AG20443 (cell line): ENCODE measurements at places on chromosomes 5 and 9.

DNA sequence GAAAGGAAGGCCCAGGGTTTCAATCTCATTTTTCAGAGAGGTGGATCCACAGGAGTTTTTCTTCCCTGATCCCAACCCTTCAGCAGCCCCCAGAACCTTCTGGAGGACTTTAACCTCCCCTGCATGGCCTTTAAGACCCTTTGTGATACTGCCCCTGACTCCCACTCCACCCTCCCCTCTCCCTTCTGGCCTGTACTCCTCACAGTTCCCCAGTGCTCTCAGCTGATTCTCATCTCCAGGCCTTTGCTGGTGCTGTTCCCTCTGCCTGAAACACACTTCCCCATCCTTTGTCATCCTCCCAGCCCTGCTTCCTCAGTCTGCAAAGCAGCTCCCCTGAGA lies 18.5 kb downstream of the NEURL1B start:
- DNase-seq, result no peak

GRCh38 chr5:136075466-136075891 lies 46.7 kb downstream of the TGFBI start:
- no peak for DNase-seq

DNA sequence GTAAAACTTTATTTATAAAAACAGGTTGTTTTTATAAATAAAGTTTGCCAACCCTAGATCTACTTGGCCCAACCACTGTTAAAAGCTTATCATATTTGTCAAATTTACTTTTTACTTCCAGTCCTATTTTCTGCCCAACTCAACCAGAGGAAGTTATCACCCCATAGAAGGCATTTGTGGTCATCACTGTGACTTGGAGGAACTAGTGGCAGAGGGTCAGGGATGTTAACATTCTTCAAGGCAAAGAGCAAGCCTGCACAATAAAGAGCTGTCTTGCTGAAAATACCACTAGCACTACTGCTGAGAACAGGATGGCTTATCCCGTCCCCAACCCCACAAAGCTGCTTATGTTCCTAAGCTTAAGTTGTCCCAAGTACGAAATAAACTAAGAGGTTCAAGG lies 22.3 kb downstream of the TTC33 start:
- DNase-seq, result no peak

DNA sequence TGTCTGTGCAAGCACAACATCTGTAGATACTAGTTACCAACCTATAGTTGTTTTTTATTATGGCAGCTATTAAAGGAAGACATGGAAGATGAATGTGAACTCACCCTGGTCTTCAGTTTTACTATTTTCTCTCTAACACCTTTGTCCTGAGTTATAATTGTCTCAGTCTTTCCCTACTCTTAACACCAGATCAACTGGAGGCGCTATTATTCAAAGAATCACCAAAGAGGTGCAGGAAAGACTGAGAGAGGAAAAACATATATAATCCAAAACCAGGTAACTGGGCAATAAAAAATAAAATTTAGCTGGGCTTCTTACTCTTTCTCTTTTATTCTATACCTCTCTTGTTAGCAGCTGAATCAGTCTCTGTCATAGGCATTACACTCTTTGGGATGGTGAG lies 134.2 kb upstream of the C6 start:
- DNase-seq, result no peak

- DNase-seq, result no peak
These were observed 8.9 kb upstream of the DPP7 start for GRCh38 chr9:137123468-137123837.

DNA sequence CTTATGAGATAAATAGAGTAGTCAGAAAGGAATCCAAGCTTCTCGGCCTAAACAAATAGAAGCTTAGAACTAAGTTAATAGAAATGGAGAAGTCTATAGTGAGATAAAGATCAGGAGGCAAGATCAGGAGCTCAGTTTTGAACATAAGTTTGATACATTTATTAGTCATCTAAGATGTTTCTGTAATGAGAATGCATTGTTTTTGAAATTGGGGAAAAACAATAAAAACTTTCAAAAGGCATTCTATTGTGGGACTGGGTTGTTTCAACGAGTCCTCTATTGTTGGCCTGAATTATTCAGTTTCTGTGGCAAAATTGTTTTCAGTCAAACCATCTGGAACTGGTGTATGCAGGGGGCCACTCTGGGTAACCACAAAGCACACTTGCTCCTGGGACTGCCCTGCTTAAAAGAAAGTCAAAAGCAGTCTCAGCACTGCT lies 181.0 kb upstream of the CLINT1 start:
- DNase-seq, result peak; percentile 24

GRCh38 chr9:120985819-120986222 lies 59.2 kb upstream of the TRAF1 start:
- DNase-seq, result peak; percentile 51

DNA sequence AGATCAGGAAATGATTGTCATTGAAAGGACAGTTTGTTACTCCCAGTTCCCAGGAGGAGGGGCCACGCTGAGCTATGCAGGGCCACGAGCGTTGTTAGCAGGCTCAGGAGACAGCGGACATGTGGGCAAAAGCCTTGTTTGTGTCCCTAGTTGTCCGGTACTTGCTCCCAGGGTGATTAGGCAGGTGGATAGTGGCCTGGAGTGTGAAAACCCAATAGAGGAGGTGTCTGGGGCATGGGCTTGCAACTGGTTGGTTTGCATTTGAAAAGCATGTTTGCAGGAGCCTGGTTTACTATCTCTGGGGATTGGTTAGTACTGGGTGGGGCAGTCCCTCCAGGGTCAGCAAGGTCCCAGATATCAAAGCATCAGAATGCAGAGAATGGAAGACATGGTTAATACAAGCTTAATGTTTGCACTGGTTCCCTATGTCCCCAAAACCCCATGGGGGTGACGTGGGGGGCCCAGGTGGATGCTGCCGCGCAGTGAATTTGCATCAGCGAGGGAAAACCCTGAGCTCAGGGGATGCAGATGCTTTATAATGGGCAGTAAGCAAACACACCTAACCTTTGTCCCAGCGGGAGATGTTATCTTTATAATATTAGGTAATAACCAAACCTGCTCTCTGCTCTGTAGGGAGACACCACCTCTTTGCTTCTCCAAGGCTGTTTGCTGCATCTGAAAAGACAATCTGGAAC lies 39.7 kb downstream of the ROPN1L start:
- DNase-seq, result no peak

DNA sequence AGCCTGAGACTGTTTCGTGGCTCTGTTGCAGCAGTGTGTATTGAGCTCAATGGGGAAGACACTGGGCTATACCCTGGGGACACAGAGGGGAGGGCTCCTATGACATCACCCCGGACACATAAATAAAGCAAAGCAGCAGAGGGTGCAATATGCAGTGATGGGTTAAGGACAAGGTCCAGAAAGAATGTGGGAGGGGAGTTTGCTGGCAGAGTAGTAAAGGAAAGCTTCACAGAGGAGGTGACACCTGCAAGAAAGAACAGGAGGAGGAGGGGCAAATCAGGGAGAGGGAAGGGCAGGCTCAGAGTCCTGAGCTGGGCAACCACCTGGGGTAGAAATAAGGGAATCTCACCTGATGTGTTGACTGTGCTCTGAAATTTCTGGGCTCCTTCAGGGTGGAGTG lies 35.3 kb upstream of the CDKN2AIPNL start:
- DNase-seq, result no peak

GRCh38 chr9:70113403-70114022 lies 69.9 kb downstream of the MAMDC2 start:
- peak; percentile 83 for DNase-seq

GRCh38 chr9:82903503-82903902 lies 159.4 kb downstream of the RASEF start:
- DNase-seq, result no peak

GRCh38 chr5:103346162-103346748 lies 87.7 kb downstream of the MACIR start:
- DNase-seq, result no peak

GRCh38 chr9:83401328-83401900 lies 136.8 kb downstream of the FRMD3 start:
- no peak for DNase-seq

DNA sequence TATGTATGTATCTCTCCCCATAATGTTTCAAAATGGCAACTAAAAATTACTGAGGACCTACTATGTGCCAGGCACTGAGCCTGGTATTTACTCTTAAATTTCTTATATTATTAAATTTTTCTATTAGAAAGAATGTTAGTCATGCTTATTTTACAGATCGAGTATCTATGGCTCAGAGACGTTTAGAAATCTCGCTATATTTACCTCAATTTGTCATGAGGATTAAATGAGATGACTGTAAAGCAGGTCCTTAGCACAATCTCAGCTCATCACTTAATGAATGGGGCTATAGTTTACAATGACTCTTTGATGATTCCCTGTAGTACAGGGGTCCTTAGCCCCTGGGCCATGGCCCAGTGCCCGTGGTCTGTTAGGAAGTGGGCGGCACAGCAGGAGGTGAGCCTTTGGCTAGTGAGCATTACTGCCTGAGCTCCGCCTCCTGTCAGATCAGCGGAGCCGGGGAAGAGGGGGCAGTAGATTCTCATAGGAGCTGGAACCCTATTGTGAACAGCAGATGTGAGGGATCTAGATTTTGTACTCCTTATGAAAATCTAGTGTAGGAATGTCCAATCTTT lies 15.5 kb downstream of the ENC1 start:
- DNase-seq, result no peak

DNA sequence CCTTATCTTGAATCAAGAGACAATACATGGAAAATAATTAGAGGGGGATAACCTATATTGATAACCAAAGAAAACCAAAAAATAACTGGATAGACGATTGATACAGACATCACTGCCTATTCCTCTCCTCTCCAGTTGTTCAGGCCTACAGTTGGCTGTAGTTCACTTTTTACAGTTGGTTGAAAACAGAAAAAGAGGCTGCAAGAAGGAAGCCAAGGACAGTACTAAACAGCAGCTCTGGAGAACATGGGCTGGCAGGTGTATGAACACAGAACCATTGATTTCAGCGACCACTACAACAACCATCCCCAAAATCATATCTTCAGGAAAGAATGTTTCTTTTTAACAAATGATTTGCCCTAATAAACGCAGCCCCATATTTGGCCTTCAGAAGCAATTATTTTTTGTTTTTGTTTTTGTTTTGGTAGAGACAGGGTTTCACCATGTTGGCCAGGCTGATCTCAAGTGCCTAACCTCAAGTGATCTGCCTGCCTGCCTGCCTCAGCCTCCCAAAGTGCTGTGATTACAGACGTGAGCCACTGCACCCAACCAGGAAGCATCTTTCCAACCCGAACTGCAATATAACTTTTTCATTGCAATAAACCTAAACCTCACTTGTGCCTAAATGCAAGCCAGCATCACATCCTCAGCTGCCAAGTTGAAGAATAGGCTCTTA lies 64.3 kb downstream of the MLLT3 start:
- DNase-seq, result no peak

GRCh38 chr9:90680534-90680933 lies 37.9 kb upstream of the DIRAS2 start:
- DNase-seq, result no peak

- no peak for DNase-seq
These were observed 53.5 kb upstream of the TAF11L2 start for GRCh38 chr5:17444496-17444895.

DNA sequence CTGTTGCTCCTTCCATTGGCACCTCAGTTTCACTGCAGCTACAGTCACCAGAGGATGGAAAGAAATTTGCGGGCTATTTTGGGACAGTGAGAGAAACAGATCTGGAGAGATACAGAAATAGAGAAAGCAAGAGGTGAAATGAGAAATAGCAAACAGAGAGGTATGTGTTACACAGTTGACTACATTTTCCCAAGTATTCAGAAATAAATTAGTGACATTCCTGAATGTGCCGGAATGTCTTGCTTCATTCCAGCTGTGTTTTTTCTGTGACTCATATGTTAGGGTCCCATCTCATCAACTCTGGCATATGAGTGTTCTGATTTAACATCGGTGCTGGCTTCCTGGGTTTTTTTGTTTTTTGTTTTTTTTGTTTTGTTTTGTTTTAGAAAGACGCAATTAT lies 63.8 kb upstream of the ZNF462 start:
- DNase-seq, result peak; percentile 81

DNA sequence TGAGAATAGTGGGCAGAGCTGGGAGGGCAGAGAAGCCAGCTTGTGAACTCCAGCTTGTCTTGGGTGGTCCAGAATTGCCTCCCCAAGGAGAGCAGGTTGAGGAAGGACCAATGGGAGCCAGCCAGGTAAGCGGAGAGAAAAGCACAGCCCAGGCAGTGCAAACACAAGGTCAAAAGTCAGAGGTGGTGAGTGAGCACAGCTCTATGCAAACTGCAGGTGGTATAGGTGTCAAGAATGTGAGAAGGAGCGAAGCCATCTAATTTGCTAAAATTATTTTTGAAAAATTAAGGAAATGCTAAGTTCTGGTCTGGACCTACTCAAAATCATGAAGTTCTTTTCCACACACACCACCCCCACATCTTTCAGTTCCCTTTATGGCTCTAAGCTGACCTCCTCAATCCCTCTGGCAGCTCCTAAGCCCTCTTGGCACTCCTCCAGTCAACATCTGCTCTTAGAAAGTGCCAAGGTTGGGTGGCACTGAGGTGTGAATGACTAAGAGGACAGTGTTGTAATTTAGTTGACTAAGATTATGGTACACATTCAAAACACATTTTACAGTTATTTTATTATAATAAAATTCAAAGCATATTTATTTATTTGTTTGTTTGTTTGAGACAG lies 6.6 kb upstream of the OTULINL start:
- DNase-seq, result no peak

DNA sequence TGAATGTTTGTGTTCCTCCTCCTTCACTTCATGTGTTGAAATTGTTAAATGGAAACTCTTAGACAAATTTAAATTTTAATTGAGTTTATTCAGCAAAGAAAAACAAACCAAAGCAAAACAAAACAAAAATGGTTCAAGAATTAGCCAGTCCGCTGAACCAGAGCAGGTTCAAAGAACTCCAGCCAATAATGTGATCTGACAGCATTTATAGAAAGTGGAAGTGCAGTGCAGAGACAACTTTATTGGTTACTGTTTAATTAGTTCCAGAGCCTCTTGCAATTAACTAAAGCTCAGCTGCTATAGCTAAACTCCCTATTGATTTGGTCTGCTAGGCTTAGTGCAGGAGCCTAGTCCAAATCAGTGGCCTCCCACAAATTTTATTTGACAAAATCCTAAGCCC lies 132.9 kb downstream of the RNF180 start:
- DNase-seq, result no peak

- no peak for DNase-seq
These were observed 177.5 kb upstream of the NREP start for GRCh38 chr5:111934511-111934910.

DNA sequence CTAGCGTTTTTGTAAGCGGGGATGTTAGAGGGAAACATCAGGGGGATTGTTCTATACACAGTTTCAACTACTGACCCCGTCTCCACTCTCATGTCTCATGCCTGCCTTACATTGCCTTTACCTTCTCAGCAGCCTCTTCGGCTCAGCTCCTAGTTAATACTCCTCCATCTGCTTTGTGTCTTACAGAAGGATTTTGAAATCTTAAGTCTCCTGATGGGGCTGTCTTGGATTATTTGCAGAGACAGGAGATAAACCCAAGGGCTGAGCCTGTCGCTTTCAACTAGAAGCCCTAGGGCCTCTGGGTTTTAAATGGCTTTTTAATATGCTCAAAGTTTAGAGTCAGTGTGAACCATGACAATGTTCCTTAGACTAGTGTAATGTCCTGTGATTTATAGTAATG lies 161.5 kb downstream of the CARTPT start:
- no peak for DNase-seq

- DNase-seq, result no peak
These were observed 122.8 kb upstream of the PUM3 start for GRCh38 chr9:2966565-2967300.
